ENCODE measurements at places on chromosomes 12 and 14. TPM values are rescaled to one million over a fixed set of nuclear protein-coding genes. Genes with fewer than 3 reads are reported as not detected.

Gene RAB15
- polyA plus RNA-seq: 12.2 TPM

DNA sequence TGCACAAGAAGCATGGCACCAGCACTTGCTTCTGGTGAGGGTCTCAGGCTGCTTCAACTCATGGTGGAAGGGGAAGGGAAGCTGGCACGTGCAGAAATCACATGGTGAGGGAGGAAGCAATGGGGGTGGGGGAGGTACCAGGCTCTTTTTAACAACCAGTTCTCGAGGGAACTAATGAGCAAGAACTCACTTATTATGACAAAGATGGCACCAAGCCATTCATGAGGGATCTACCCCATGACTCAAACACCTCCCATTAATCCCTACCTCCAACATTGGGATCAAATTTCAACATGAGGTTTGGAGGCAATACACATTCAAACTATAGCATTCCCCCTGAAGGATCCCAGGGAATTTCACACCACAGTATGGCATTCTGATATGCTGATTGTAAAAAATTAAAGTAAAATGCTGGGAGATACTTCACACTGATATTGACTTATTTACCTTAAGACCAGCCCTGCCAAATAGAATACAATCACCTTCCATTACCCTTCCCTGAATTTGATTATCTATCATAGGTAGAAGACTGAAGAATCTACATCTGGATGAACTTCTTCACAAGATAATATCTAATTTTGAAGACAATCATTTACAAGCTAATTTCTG is 201.7 kb upstream of the PLXNC1 start:
- DNase-seq: no peak

Gene SIX6
- polyA plus RNA-seq: not detected

- peak; percentile 97 for DNase-seq
These were observed at the start of gene IPO4 for GRCh38 chr14:24188251-24189058. Gene IPO4, minus strand, starts transcription at chr14:24188816. Its CDS starts 29 bp downstream, at chr14:24188787.

DNA sequence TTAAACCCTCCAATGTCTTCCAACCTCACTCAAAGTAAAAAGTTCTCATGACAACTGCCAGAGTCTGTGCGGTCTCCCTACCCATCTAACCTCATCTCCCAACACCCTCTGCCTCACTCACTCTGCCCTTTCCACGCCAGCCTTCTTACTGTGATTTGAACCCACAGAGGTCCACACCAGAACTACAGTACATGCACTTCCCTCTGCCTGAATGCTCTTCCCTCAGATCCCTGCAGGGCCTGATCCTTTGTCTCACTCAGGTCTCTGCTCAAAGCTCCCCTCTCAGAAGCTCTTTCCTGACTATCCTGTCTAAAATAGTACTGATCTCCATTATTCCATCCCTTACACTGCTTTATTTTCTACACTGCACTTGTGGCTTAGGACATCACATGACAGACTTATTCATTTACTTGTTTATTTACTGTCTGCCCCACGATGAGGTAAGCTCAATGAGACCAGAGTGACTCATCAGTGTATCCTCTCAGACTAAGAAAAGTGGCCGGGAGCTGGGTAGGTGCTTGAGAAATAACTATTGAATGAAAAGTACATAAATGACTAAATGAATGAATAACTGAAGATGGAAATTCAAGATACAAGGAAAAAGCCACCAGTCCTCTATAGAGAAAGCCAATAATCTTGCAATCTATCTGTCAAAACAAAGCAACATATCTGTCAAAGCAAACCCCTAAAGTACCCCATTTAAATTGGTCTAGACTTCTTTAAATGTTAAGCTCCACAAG is 17.1 kb downstream of the POMT2 start:
- DNase-seq: no peak

- DNase-seq: no peak
These were observed 47.5 kb downstream of the NOS1 start for GRCh38 chr12:117313926-117314325.

DNA sequence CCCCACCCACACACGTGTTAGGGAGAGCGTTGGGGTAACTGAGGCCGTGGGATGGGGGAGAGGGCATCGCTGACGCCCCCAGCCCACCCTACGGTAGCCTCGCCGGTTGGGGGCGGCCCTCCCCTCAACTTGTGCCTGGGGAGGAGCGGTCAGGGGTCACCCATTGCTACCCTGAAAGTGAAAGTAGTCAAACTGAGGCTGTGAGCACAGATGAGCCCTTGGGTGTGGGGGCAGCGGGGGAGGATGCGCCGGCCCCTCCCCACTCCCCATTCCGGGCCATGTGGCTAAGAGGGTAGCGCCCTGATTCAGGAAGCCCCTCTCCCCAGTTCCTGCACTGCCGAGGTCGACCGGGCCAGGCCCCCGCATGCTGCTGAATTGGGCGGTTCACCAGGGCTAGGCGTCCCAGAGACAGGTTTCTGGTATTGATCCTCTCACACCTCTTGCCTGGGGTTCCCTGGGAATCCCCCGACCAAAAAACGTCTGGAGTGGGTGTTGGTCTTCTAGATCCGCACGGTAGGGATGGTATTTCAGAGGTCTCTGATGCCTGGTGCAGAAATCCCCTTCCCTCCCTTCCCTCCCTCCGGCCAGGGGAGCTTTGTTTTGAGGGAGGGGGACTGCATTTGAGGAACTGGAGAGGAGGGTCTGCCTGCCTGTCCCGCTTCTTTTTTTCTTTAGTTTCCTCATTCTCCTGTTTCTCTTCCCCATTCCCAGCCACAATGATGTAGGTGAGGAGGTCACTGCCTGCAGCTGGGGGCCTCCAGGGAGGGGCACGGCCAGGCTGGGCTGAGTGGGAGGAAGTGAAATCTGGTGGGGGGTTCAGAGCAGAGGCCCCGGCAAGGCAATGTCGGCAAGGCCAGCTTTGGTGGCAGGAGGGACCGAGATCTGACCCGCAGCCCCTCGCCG is 1.0 kb downstream of the SH2B3 start:
- peak; percentile 57 for DNase-seq

GRCh38 chr14:29630566-29631160 is 297.0 kb downstream of the PRKD1 start:
- no peak for DNase-seq

Gene PAWR
- polyA plus RNA-seq: 18.8 TPM

Gene BCAT1
- polyA plus RNA-seq: 7.6 TPM

DNA sequence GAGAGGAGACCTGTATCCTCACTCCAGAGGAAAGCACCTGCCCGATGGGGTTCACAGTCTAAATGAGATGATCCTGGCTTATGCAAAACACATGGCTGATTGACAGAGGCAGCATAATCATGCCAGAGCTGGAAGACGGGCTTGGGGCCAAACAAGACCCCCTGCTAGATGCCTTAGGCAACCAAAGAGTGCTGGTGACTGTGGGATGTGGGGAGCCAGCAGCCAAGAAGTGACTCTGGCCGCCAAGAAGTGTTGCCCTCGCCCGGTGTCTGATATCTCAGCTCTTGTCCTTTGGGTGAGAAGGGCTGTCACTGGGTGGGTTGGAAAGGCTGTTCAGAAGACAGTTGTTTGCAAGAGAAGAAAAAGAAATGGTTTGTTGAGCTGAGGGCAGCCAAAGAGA is 56.7 kb downstream of the PLEKHG3 start:
- no peak for DNase-seq

Gene CRIP1
- 35.4 TPM for polyA plus RNA-seq

Gene SLC8A3
- polyA plus RNA-seq: 1.5 TPM

- no peak for DNase-seq
These were observed 1.2 kb upstream of the BMAL2 start for GRCh38 chr12:27331291-27331926.

Gene AKAP5
- 0.04 TPM for polyA plus RNA-seq

Gene EPYC
- polyA plus RNA-seq: not detected

Gene GUCY2C
- polyA plus RNA-seq: 0.02 TPM

Gene SLC25A47
- 0.11 TPM for polyA plus RNA-seq

- DNase-seq: no peak
These were observed 7.4 kb downstream of the INHBC start for GRCh38 chr12:57441846-57442427.
